ENCODE measurements at places on chromosomes 5 and 9.

GRCh38 chr5:15798006-15798405 lies 298.0 kb downstream of the FBXL7 start:
- no peak for DNase-seq

- no peak for DNase-seq
Measured at GRCh38 chr5:107331882-107332281, 338.9 kb downstream of the EFNA5 start.

DNA sequence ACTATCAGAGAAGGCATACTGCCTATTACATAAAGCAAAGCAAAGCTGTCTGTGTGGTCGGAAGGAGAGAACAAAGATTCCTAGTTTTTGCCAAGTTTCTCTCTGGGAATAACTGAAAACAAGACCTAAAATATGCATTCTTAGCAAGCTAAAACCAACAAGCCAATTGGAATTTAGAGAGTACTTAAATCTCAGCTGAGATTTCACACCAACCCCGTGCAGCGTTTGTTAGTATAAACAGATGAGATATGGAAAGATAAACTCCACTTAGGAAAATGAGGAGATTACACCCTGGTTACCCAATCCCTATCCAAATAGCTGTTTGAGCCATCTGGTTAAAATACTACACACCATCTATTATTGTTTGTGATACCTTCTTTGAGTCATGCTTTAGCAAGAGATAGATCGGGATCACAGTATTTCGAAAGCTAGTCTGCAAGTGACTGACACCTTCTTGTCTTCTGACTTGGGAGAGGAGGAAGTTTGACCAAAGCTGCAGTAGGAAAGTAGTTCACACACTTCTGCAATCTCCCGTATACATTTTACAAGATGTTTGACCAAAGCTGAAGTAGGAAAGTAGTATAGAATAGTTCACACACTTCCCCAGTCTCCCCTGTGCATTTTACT lies 18.2 kb downstream of the FAF2 start:
- DNase-seq = no peak

DNA sequence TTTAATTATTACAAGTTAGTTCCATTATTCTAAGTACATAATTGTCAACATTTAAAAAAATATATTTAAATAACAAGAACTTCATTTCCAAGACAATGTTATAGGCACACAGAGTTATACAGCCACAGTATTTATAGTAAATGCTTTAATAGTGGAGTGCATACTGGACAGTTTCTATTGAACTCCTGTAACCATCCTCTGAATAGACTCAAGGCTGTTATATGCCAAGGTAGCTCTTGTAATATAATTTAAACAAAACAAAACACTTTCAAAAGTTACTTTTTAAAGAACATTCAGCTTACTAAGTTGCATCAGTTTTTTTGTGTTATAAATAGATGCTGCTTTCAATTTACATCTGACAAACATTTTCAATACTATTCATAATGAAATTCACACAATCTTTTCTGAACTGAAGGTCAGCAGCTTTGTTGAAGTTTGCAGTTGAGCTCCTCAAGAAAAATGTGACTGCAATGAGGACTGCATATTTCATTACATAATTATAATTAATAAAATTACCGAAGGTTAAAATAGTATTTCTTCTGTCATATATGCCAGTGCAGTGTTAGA lies 549.9 kb upstream of the CYLC2 start:
- no peak for DNase-seq

GRCh38 chr5:181255276-181255675 lies 5.7 kb downstream of the TRIM52 start:
- DNase-seq = no peak

GRCh38 chr5:74440341-74440740 lies 200.2 kb downstream of the ENC1 start:
- no peak for DNase-seq

DNA sequence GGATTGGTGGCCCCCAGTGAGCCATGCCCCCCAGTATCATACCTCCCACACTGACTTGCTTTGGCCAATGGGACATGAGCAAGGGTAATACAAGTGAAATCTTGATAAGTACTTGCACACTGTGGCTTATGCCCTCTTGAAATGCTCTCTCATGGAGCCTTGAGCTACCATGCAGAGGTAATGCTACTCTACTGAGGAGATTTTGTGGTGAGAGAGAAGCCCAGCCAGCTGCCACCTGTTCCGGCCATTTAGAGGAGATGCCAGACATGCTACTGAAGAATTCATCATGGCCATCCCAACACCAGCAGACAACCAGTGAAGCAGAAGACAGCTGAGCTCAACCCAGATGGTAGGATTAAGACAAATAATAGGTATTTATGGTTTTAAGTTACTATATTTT lies 299.5 kb downstream of the MEF2C start:
- DNase-seq = no peak

DNA sequence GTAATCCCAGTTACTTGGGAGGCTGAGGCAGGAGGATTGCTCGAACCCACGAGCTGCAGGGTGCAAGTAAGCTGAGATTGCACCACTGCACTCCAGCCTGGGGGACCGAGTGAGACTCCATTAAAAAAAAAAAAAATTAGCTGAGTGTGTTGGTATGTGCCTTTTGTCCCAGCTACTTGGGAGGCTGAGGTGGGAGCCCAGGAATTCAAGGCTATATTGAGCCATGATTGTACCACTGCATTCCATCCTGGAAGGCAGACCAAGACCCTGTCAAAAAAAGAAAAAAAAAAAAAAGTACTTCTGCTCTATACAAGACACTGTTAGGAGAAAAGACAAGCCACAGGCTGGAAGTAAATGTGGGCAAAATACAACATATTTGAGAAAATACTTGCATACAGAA lies 68.5 kb upstream of the FBXW11 start:
- no peak for DNase-seq

- DNase-seq = no peak
Measured at GRCh38 chr9:17532461-17532860, 46.4 kb upstream of the SH3GL2 start.

- no peak for DNase-seq
Measured at GRCh38 chr9:115524453-115525059, 406.6 kb upstream of the TNC start.

- DNase-seq = no peak
Measured at GRCh38 chr5:150582241-150583109, 58.0 kb upstream of the SYNPO start.

DNA sequence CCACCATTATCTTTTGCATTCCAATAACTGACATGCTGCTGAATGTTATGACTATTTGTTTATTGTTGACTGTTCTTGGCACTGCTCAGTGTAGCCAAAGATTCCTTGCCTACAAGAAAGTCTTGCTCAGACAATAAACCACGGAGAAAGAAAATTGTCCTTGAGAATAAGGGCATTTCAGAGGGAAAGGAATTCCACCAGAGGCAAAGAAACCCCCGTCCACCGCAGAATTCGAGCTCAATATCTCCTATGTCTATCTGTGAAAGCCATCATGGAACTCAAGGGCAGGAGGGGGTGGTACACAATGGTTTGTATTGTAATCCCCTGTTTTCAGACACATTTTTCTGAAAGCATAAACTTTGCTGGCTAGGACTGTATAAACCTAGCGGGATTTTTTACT lies 70.3 kb upstream of the ADAMTS16 start:
- DNase-seq = no peak

Measured in activated CD4-positive, alpha-beta T cell treated with anti-CD3 and anti-CD28 coated beads, Interleukin-2, amount 50 U/mL, for 48 hours (primary cell).